ENCODE measurements at places on chromosomes 6 and 20.

DNA sequence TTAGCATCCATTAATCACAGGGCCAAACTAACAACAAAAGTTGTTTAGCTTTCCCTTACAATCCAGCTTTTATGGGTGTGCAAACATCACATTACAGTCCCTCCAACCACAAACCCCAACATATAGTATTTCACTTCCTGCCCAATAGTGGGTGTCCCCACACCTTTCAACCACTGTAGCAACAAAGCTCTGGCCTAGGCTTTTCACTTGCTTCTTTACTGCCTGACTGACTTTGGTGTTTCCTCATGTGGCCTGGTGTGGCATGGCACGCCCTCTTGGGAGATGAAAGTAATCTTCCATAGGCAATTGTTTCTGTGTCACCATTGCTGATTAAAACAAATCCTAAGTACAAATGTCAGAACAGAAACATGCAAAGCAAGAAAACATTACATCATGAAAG lies 46.3 kb downstream of the MCM8 start:
- no peak for DNase-seq

DNA sequence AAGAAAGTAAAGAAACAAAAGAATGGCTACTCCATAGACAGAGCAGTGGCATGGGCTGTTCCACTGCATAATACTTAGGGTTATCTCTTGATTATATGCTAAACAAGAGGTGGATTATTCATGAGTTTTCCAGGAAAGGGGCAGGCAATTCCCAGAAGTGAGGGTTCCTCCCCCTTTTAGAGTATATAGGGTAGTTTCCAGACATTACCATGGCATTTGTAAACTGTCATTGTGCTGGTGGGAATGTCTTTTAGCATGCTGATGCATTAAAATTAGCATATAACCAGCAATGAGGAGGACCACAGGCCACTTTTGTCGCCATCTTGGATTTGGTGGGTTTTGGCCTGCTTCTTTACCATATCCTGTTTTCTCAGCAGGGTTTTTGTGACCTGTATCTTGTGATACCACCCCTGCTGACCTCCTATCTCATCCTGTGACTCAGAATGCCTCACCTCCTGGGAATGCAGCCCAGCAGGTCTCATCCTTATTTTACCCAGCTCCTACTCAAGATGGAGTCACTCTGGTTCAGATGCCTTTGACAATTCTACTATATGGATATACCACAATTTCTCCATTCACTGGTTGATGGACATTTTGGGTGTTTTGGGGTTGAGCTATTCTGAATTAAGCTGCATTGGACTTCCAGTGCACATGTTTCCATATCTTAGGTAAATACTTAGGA lies 280.6 kb downstream of the FARS2 start:
- DNase-seq: no peak

GRCh38 chr6:14951704-14952103 lies 294.2 kb upstream of the JARID2 start:
- DNase-seq: no peak

DNA sequence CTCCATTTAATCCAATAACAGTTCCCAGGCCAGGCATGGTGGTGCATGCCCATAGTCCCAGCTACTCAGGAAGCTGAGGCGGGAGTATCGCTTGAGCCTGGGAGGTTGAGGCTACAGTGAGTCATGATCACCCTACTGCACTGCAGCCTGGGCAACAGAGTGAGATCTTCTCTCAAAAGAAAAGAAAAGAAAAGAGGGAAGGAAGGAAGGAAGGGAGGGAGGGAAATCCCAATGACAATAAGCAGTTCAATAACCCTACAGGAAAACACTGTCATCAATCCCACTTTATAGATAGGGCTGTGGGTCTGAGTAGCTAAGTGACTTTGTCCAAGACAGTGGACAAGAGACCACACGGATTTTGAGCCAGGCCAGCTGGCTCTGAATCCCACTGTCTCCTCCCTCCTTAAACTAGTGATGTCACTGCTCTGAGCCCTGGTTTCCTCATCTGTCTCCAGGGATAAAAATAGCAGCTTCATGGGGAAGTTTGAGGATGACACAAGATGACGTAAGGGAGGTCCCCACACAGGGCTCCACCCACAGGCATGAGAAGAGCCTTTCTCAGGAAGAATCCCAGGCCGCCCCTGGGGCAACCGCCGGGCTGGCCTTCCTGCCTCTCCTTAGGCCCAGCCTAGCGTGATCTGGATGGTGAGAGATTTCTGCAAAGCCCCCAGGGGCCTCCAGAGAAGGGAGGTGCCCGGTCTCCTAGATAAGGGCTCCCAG lies 7.2 kb upstream of the TRIB3 start:
- DNase-seq: no peak

DNA sequence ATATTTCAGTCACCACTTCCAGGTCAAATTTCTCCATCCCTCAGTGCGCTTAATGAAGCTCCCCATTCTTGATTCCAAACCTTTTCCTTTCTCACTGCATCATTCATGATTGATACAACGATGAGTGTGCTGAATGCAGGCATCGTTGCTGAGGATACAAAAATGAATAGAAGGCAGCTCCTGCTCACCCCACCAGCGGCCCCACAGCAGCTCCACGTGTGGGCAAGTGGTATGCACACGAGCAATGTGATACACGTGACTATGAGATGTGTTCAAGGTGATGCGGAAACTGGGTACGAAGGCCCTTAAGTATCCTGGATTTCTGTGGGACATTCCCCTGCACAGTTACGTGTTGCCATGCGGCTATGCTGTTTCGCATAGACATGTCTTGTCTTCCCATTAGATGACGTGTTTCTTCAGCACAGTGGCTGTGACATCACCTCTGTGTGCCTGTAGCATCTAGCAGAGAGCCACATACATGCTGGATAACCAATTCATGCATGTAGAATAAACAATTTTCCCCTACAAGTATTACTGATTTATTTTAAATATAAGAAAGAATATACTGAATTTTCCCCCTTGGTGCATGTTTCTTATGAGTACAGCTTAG lies 260.5 kb upstream of the AGPAT4 start:
- DNase-seq: no peak

- DNase-seq: no peak
These were observed 39.5 kb downstream of the SLC22A1 start for GRCh38 chr6:160160929-160161646.

GRCh38 chr6:113172531-113172966 lies 684.6 kb upstream of the MARCKS start:
- no peak for DNase-seq

DNA sequence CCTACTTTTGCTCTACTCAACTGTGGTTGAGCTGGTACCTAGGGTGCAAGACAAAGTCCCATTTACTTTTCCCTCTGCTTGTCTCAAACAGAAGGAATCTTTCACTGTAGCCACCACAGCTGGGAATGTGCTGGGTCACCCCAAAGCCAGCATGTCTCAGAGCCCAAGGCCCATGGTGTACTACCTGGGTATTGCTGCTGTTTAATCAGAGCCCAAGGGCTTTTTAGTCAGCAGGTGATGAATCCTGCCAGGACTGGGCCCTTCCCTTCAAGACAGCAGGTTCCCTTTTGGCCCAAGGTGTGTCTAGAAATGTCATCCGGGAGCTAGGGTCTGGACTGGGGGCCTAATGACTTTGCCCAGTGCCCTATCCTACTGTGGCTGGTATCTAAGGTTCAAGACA lies 249.8 kb downstream of the HDGFL1 start:
- no peak for DNase-seq

DNA sequence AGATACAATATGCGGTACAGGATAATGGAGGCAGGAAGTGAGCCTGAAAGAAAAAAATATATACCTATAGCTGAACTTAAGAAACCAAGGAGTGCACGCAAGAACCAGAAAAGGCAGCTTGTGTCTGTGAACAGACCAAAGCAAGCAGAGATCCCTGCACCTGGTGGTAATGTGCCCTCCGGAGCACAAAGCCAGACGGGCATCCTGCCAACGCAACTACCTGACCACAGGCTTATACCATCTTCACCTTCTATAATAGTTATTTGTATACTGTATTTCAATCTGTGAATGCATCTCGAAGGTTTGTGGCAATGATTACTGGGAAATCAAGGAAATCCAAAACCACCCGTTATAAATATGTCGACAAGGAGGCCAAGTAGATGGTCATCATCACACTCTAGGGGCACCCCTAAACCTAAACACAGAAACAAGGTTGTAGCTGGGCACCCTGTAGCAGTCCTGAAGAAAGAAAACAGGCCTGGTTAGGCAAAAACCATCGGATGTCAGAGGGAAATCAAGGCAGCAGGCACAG lies 801 bp downstream of the FBXL4 start:
- DNase-seq: no peak

- DNase-seq: no peak
These were observed 61.9 kb downstream of the KCNQ5 start for GRCh38 chr6:72683797-72684196.

GRCh38 chr6:99350573-99350972 lies 1.1 kb upstream of the FAXC start:
- DNase-seq: no peak

- DNase-seq: no peak
These were observed 209.3 kb upstream of the SOX4 start for GRCh38 chr6:21384216-21384615.

DNA sequence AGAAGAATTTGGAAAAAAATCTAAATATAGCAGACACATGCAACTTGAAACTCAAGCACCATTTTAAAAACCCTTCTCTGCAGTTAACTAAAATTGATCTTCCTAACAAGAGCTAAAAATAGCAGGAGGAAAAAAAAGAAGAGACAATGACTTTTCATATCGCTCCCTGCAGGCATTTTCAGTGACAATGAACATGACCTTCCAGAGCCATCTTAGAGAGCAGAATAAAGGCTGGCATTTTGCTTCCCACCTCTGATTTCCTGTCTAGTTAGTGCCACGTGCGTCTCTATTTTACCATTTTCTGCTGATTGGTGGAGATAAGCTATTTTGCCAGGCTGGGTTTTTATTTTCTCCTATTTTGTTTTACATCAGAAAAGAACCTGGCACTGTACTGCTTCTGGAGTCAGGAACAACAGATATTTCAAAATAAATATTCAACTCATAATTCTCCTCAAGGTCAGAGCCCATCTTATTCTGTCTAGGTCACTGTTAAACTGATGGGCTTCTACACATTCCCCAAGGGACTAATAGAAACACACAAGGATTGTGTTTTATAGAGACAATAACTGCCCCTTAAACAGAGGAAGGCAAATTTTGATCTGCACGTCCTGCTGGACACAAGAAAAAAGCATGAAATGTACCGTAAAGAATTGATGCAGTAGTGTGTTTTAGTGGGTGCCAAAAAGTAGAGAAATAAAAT lies 70.2 kb upstream of the ENPP5 start:
- DNase-seq: no peak

GRCh38 chr6:108744244-108744972 lies 103.8 kb upstream of the ARMC2 start:
- DNase-seq: no peak

GRCh38 chr20:20334489-20334888 lies 33.4 kb upstream of the INSM1 start:
- DNase-seq: no peak

DNA sequence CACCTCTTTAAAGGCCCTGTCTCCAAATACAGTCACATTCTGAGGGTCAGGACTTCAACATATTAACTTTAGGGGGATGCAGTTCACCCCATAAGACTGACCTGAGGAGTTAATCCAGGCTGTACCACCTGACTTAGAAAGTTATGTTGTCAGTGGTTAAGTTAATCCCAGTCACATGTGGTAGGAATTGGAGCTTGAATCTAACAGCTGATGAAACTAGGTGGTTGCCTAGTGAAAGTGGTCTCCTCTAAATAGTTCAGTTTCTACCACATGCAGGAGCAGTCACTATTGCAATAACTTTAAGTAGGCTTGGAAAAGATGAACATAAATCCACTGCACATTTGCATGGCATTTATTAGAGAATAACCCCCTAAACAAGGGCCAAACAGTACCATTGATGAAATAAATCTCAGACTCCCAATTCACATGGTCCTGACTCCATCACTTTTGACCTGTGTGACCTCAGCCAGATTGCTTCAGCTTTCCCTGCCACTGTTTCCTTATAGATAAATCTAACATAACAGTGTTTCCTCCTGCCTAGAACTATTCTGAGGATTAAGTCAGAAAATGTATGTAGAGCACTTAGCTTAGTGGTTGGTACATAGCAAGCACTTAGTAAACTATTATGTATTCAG lies 20.1 kb downstream of the SAMD5 start:
- DNase-seq: no peak

GRCh38 chr6:10460096-10460495 lies 45.2 kb upstream of the TFAP2A start:
- DNase-seq: no peak

GRCh38 chr20:64098471-64099013 lies 8.8 kb downstream of the NPBWR2 start:
- DNase-seq: no peak

- no peak for DNase-seq
These were observed 1.3 kb upstream of the PGC start for GRCh38 chr6:41748542-41748941.

DNA sequence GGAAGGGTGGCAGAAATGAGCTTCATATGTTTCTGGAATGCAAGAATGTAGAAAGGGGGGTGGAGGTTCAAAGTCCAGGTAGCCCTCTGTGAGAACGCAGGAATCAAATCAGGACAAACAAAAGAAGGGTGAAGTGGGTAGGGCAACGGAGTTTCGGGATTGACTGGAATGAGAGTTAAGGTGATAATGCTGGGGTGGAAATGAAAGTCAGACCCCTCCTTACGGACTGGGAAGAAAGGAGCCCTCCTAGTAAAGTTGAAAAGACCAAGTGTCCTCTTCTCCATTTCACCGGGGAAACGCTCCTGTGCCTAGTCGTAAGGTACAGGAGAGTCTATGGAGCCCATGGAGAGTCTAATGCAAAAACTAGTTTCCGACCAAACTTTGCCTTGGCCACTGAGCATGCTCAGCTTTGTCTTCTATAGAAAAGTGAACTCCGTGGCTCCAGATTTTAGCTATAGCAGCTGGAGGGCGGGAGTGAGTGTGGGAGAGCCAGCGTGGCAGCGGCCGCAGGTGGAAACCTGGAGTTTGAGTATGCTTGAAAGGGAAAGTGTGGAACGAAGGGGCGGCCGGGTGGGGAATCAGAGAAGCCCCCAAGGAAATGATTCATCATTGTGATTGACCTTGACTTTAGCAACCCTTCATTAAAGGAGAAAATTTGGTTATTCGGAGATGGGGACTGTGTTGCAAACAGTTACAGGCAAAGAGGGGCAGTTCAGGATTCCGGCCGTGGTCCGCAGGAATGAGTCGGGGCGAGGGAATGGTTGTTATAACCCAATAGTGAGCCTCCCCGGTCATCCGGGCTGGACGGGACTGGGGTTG lies 1.3 kb upstream of the LRRC1 start:
- DNase-seq: no peak

DNA sequence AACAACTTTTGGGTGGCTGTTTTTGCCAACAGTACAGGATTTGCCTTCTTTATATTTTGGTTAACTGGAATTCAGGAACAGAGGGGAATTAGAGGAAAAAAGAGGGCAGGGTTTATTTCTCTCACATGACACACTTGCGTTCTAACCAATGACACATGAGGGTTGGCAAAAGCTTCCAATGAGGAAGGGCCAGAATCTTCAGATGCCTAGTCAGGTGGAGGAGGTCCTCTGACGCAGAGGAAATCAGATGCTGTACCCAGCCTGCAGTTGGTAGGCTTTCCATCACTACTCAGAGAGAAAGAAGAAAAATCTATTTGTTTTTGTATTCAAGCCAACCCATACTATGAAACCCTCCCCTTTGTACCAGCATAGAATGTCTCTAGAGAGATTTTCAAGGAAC lies 20.8 kb downstream of the TM9SF4 start:
- no peak for DNase-seq

GRCh38 chr20:6067763-6068318 lies 14.0 kb upstream of the LRRN4 start:
- no peak for DNase-seq

GRCh38 chr6:11970114-11970513 lies 42.0 kb upstream of the HIVEP1 start:
- no peak for DNase-seq

GRCh38 chr6:158539881-158540280 lies 20.0 kb upstream of the TMEM181 start:
- DNase-seq: no peak
